ENCODE measurements at places on chromosomes 16 and 17.

- no peak for DNase-seq
Observed at GRCh38 chr17:35616536-35616935, 29.4 kb downstream of the AP2B1 start.

GRCh38 chr17:77124192-77124889 is 16.4 kb upstream of the SEC14L1 start:
- DNase-seq: peak; percentile 60

- no peak for DNase-seq
Observed at GRCh38 chr17:6243186-6243585, 173.0 kb downstream of the WSCD1 start.

- peak; percentile 36 for DNase-seq
Observed at GRCh38 chr16:89711601-89712273, 9.0 kb downstream of the VPS9D1 start.

DNA sequence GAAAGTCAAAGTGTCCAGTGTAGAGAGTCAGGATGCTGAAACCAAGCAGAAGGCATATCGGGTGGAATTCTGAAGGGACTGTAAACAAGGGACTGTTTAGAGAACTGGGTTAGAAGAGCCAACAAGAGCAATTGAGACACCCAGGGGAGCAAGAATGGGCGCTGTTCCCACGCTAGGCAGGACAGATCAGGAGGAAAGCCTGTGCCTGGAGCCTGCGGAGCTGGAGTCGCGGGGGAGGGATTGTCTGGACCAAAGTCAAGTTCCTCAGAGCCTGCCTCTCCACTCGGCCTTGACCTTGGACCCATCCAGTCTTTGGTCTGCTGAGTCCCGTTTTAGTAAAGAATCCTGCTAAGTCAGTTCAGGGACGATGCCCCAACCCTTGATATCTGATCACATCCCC is 14.7 kb upstream of the KLHL36 start:
- no peak for DNase-seq

- DNase-seq: no peak
Observed at GRCh38 chr16:754656-755055, 5.9 kb upstream of the MSLN start.

GRCh38 chr17:47830396-47831002 is 842 bp downstream of the MRPL10 start:
- no peak for DNase-seq

DNA sequence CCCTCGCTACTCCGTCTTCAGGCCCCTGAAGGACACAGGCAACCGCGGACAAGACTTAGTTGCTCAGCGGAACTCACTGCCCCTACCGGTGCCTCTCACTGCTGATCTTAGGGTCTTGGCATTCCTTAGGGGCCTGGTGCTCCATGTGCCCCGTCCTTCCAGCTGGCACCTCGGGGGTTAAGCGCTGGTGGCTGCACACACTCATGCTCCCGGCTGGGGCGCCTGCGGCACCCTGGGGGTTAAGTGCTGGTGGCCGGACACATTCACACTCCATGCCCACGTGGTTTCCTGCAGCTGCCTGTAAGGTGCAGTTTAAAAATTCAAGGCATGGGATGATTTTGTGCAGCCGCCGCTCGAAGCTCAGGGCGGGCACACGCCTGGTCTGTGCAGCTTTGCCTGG is 45.1 kb downstream of the BAIAP2 start:
- DNase-seq: no peak

GRCh38 chr17:80393241-80393890 is 21.6 kb upstream of the ENDOV start:
- DNase-seq: no peak

DNA sequence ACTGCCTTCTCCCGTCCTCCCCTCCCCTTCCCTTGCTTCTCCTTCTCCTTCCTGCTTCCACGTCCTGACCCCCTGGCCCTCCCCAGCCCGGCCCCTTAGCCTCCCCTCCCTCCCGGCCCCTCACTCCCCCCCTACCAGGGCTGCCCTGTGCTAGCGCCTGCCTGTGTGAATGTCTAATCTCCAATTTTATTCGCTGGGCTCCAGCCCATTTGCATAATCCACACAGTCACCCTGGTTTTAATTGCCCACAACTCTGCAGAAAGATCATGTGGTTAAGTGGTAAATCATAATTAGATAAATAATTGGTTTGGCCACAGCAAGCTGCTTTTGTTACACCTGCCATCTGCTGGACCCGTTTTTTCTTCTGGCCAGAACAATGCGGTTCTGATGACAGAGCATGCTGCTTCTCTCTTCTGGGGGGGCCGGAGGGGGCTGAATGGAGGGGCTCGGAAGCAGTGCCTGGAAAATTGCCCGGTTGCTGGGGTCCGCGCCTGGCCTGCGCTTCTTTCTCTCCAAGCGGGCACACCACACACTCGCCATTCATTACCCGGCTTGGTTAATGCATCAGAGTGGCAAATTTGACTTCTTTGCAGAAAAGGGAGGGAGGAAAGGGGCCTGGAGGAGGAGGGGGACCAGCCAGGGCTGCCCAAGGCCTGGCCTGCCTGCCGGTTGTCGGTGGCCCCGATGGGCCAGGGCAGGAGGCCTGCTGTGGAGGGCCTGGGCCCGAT is 19.5 kb upstream of the GSE1 start:
- no peak for DNase-seq

GRCh38 chr17:18920911-18921441 is 31.0 kb upstream of the SLC5A10 start:
- no peak for DNase-seq

DNA sequence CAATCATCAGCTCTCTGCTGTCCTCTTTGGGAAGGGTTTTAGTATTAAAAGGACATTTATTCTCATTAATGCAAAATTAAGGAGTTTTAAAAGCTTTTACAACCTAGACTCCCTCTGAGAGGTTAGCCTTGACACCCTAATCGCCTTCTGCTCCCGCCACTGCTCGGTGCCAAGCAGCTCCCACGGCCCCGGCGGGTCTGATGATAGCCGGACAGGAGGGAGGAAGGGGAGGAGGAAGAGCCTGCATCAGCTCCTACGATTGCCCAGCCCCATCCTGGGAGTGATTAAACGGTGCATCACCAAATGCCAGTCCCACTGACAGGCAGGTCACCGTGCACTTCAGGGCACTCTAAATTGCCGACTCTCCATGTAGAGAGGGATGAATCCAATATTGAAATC is 8.3 kb downstream of the SHPK start:
- DNase-seq: no peak

DNA sequence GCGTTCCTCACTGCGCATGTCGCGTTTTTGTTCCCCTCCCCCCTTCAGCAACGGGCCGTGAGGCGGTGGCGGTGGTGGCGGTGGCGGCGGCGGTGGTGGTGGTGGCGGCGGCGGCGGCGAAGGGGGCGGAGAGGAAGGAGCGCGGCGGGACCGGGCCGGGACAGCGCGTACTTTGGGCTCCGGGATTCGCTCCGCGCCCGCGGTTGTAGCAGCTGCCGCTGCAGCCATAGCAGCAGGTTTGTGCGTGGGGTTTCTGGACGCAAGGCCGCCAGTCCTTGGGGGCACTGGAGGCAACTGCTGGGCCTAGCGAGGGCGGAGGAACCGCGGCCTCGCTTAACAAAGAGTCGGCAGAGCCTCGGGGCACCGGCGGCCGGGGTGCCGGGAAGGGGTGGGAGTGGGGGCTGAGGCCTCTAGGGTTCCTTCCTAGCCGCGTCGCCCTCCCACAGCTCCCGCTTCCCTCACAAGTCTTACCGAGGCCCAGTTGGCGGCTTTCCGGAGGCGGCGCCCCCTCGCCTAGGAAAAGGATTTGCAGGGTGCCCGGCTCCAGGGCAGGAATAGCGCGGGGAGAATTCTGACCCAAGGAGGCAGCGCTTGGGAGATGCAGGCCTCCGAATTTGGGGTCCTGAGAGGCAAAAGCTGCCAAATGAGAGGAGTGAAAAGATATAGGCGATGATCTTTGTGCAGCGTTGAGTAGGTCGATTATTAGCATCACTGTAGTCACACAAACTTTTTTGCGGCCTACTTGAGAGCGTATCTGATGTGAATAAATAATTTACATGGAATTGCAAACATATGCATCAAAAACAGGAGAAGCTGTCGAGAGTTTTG is at the start of gene DDX42:
Gene DDX42, plus strand, starts transcription at position 30 of the 828 bp plus-strand sequence. CDS start 12,880 bp downstream, outside the sequence.
- no peak for DNase-seq

GRCh38 chr17:15027853-15028252 is 237.3 kb downstream of the PMP22 start:
- DNase-seq: no peak

DNA sequence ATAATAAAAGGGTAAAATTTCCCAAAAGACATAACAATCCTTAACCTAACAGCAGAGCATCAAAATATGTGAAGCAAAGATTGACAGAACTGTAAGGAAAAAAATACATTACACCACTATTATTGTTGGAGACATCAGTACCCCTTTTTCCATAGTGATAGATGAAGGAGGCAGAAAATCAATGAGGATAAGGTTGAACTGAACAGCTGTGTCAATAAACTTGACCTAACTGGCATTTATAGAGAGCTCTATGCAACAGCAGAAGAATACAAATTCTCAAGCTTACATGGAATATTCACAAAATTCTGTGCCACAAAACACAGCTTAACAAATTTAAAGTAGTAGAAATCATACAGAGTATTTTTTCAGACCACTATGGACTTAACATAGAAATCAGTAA is 195.0 kb upstream of the ELAC2 start:
- no peak for DNase-seq

Measured in T1000 (cell line).